H9 (cell line): ENCODE measurements at places on chromosomes 4 and X.

- H3K27me3 ChIP-seq, result no peaks in the 10 kb centered on the region
- peaks cover 3% of the 10 kb centered on the region; the same call in 2 of the 3 replicates for H3K36me3 ChIP-seq
- no peaks in the 10 kb centered on the region; the same call in 1 of the 2 replicates for H3K4me1 ChIP-seq
- H3K4me3 ChIP-seq, result no peak overlapping the region
Measured at GRCh38 chr4:145960012-145960411, 21.4 kb upstream of the ZNF827 start.

GRCh38 chr4:110196871-110197528 lies 1.4 kb downstream of the ELOVL6 start:
- H3K27me3 ChIP-seq, result no peaks in the 10 kb centered on the region
- peak overlapping the region; percentile 7 for H3K27ac ChIP-seq
- peaks cover 9% of the 10 kb centered on the region for H3K36me3 ChIP-seq
- peak overlapping the region; percentile 93 for H3K4me3 ChIP-seq
- DNase-seq, result peak; percentile 55

DNA sequence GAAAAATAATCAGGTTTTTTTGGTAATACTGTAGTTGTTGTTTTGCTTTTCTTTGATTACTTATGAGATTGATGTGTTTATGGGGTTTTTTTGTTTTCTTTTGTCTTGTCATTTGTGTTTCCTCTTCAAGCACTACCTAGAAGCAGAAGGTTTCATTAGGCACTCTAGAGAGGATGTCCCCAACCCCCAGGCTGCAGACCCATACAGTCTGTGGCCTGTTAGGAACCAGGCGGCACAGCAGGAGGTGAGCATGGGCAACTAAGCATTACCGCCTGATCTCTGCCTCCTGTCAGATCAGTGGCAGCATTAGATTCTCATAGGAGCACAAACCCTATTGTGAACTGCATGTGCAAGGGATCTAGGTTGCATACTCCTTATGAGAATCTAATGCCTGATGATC lies 22.9 kb upstream of the NOCT start:
- no peak overlapping the region for H3K4me3 ChIP-seq
- H3K27me3 ChIP-seq, result no peaks in the 10 kb centered on the region
- no peaks in the 10 kb centered on the region; the same call in 1 of the 2 replicates for H3K4me1 ChIP-seq
- no peaks in the 10 kb centered on the region for H3K36me3 ChIP-seq

DNA sequence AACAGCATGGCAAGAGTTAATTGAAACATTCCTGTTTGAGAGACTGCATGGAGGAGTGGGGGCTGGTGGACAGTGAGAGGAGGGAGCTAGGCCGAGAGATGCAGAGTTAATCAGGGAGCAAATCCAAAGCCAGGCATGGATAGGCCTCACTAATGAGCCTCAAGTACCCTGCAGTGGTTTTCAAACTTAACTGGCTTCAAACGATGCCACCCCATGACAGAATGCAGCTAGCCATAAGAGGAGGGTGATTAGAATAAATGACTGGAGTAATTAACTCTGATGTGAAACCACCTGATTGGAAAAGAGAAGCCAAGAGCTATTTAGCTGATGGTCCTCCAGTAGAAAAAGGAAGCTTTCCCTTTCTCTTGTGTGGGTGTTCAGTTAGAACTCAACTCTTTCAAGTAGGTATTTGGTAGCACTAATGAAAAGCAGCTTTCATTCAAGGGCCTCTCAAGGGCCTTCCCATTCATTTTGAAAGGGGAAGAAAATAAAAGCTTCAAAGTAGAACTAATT lies 215.4 kb upstream of the MAB21L2 start:
- no peak overlapping the region for H3K27ac ChIP-seq
- peaks cover 4% of the 10 kb centered on the region; the same call in 1 of the 2 replicates for H3K4me1 ChIP-seq
- H3K27me3 ChIP-seq, result peaks cover 6% of the 10 kb centered on the region; the same call in 1 of the 2 replicates

DNA sequence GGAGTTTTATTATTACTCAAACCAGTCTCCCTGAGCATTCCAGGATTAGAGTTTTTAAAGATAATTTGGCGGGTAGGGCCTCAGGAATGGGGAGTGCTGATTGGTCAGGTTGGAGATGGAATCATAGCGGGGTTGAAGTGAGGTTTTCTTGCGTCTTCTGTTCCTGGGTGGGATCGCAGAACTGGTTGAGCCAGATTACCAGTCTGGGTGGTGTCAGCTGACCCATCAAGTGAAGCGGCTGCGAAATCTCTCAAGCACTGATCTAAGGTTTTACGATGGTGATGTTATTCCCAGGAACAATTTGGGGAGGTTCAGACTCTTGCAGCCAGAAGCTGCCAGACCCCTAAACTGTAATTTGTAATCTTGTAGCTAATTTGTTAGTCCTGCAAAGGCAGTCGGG lies 25.1 kb upstream of the SETD7 start:
- H3K27me3 ChIP-seq, result peaks cover 6% of the 10 kb centered on the region; the same call in 1 of the 2 replicates
- no peak for DNase-seq
- H3K27ac ChIP-seq, result no peak overlapping the region
- H3K36me3 ChIP-seq, result no peaks in the 10 kb centered on the region
- no peaks in the 10 kb centered on the region for H3K4me1 ChIP-seq
- H3K4me3 ChIP-seq, result no peak overlapping the region

GRCh38 chrX:10926891-10927290 lies 184.2 kb upstream of the HCCS start:
- H3K4me1 ChIP-seq, result peaks cover 3% of the 10 kb centered on the region
- no peaks in the 10 kb centered on the region for H3K27me3 ChIP-seq
- H3K27ac ChIP-seq, result no peak overlapping the region

GRCh38 chrX:133989490-133989889 lies 4.1 kb upstream of the GPC3 start:
- no peak for DNase-seq
- no peaks in the 10 kb centered on the region for H3K36me3 ChIP-seq
- H3K4me3 ChIP-seq, result no peak overlapping the region

DNA sequence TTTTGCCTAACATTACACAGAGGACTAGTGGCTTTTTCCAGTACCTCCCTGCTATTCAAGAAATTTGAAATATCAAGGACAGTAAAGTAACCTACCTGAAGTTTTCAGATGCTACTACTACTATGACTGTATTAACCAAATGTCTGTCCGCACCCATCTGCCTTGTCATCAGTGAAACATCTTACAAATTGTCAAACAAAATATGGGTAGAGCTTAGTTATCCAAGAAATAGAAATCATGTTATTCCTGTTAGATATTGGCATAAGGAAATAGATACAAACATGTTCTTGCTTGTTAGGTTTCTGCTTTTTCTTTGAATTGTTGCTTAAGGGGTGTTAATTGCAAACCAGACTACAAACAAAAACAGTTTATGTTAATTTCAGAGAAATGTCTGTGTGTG lies 63.9 kb downstream of the PLS3 start:
- H3K36me3 ChIP-seq, result peaks cover 48% of the 10 kb centered on the region
- no peak for DNase-seq
- H3K4me1 ChIP-seq, result no peaks in the 10 kb centered on the region
- no peak overlapping the region for H3K4me3 ChIP-seq

GRCh38 chrX:13570261-13570605 lies 832 bp downstream of the EGFL6 start:
- no peak for DNase-seq
- peak overlapping the region; percentile 76 for H3K4me3 ChIP-seq
- H3K4me1 ChIP-seq, result peaks cover 1% of the 10 kb centered on the region; the same call in 1 of the 2 replicates
- peaks cover 17% of the 10 kb centered on the region for H3K27me3 ChIP-seq
- H3K36me3 ChIP-seq, result no peaks in the 10 kb centered on the region
- H3K27ac ChIP-seq, result no peak overlapping the region

DNA sequence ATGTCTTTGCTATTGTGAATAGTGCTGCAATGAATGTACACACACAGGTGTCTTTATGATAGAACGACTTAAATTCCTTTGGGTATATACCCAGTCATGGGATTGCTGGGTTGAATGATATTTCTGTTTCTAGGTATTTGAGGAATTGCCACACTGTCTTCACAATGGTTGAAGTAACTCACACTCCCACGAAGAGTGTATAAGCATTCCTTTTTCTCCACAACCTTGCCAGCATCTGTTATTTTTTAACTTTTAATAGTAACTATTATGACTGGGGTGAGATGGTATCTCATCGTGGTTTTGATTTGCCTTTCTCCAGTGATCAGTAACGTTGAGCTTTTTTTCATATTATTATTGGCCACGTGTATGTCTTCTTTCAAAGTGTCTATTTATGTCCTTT lies 17.6 kb upstream of the DCUN1D4 start:
- DNase-seq, result no peak
- H3K27ac ChIP-seq, result no peak overlapping the region
- H3K27me3 ChIP-seq, result no peaks in the 10 kb centered on the region
- no peaks in the 10 kb centered on the region for H3K4me1 ChIP-seq
- no peak overlapping the region for H3K4me3 ChIP-seq

- no peaks in the 10 kb centered on the region for H3K27me3 ChIP-seq
- H3K4me3 ChIP-seq, result no peak overlapping the region
- no peak for DNase-seq
- peaks cover 25% of the 10 kb centered on the region; the same call in 2 of the 3 replicates for H3K36me3 ChIP-seq
- no peaks in the 10 kb centered on the region for H3K4me1 ChIP-seq
Measured at GRCh38 chr4:2667428-2667827, 88.7 kb downstream of the TNIP2 start.

DNA sequence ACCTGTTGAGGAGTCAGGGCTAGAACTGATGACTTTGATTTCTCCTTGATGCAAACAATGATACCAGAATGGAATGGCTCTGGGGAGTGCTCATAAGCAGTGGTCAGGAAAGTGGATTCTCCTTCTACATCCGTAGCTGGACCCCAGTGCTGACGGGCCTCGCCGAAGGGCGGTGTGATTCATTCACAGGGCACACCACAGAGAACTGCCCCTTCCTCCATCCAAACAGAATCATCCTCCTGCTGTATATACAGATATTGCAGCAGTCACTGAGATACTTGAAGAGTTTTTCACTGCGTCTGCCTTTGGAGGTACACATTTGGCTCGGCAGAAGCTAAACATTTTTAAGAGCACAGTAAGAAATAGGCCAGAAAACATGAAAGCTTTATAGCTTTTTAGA lies 7.3 kb upstream of the DCTD start:
- DNase-seq, result no peak
- no peaks in the 10 kb centered on the region for H3K36me3 ChIP-seq
- H3K4me1 ChIP-seq, result no peaks in the 10 kb centered on the region
- no peaks in the 10 kb centered on the region for H3K27me3 ChIP-seq
- H3K27ac ChIP-seq, result no peak overlapping the region
- H3K4me3 ChIP-seq, result no peak overlapping the region

- no peaks in the 10 kb centered on the region for H3K4me1 ChIP-seq
- no peak for DNase-seq
- no peaks in the 10 kb centered on the region for H3K36me3 ChIP-seq
- H3K4me3 ChIP-seq, result no peak overlapping the region
Measured at GRCh38 chr4:2786152-2786671, 6.7 kb upstream of the SH3BP2 start.

- DNase-seq, result no peak
- peak overlapping the region; percentile 85 for H3K4me3 ChIP-seq
- peaks cover 14% of the 10 kb centered on the region for H3K4me1 ChIP-seq
Measured at GRCh38 chrX:50814701-50815100, 707 bp upstream of the SHROOM4 start.

GRCh38 chrX:41665686-41666085 lies 23.1 kb upstream of the GPR34 start:
- H3K27me3 ChIP-seq, result no peaks in the 10 kb centered on the region
- DNase-seq, result no peak
- H3K4me3 ChIP-seq, result no peak overlapping the region
- H3K27ac ChIP-seq, result no peak overlapping the region
- H3K36me3 ChIP-seq, result peaks cover 18% of the 10 kb centered on the region
- H3K4me1 ChIP-seq, result no peaks in the 10 kb centered on the region

DNA sequence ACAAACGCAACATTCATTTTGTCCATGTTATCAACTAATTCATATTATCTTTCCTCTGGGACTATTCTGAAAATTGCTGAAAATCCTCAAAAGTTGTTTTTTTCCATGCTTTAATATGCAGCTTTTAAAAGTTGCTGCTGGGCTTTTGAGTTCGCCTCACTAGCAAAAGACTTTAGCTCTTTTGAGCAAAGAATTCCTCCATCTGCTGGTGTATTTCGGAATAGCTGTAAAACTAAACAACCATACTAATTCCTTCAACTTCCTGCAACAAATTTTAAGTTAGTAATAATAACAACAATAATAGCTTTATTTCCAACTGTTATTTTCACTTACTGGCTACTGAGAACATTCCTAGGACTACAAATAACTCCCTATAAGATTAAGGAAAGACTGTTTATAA lies 124.5 kb upstream of the PLAC1 start:
- H3K36me3 ChIP-seq, result peaks cover 35% of the 10 kb centered on the region; the same call in 2 of the 3 replicates
- H3K4me1 ChIP-seq, result no peaks in the 10 kb centered on the region
- no peak for DNase-seq
- H3K4me3 ChIP-seq, result no peak overlapping the region
- no peak overlapping the region for H3K27ac ChIP-seq

DNA sequence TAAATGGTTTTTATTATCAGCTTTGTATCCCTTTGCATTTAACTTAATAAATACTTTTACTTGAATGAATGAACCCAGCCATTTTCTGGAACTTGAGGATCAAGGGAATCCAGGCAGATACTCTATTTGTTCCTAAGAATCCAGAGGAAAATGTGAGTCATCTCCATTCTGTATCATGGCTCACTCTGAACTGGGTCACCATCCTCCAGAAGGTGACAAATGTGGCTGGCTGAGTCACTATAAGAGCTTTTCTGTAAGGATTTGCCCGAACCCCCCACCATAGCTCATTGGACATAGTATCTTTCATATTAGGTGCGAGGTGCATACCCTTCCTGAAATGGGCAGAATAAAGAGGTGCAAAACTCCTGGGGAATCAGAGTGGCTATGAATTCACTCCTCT lies 25.8 kb downstream of the RTL9 start:
- no peak overlapping the region for H3K4me3 ChIP-seq
- H3K4me1 ChIP-seq, result no peaks in the 10 kb centered on the region
- DNase-seq, result no peak
- H3K27me3 ChIP-seq, result no peaks in the 10 kb centered on the region

DNA sequence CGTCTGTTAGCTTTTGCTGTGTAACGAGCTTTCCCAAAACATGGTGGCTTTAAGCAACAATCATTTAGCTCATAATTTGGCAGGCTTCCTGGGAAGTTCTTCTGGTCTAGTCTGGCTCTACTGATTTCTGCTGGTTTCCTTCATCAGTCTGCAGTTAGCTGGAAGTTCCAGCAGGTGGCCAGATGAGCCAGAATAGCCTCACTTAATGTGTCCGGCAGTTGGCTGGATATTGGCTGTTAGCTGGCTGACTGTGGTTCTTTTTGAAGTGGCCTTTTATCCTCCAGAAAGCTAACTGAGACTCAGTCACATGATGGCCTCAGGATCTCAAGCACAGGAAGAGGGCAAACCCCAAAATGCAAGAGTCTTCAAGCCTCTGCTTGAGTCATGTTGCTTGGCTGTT lies 34.9 kb downstream of the FTHL17 start:
- H3K27me3 ChIP-seq, result no peaks in the 10 kb centered on the region
- no peak overlapping the region for H3K27ac ChIP-seq
- H3K4me1 ChIP-seq, result no peaks in the 10 kb centered on the region
- H3K36me3 ChIP-seq, result peaks cover 6% of the 10 kb centered on the region
- H3K4me3 ChIP-seq, result no peak overlapping the region

DNA sequence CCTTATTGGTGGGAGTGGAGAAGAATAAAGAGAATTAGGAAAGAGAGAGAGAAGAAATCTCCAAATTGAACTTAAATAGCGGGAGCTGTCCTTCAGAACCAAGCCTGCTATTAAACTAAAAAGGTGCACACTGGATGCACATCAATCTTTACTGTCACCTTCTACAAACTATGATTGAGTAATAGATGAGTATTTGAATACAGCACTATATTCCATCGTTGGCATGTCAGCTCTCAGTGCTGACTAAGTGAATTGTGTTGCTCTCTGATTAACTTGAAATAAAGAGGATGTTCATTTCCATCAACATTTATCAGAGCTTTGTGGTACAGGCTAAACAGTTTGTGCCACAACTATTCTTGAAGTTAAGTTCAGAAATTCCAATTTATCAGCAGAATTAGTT lies 143.7 kb upstream of the PABPC4L start:
- no peak overlapping the region for H3K27ac ChIP-seq
- no peaks in the 10 kb centered on the region for H3K27me3 ChIP-seq
- no peaks in the 10 kb centered on the region for H3K4me1 ChIP-seq
- H3K36me3 ChIP-seq, result no peaks in the 10 kb centered on the region
- no peak for DNase-seq
- no peak overlapping the region for H3K4me3 ChIP-seq
